ENCODE measurements at places on chromosomes 6 and 20. TPM values are rescaled to one million over a fixed set of nuclear protein-coding genes. Genes with fewer than 3 reads are reported as not detected.

DNA sequence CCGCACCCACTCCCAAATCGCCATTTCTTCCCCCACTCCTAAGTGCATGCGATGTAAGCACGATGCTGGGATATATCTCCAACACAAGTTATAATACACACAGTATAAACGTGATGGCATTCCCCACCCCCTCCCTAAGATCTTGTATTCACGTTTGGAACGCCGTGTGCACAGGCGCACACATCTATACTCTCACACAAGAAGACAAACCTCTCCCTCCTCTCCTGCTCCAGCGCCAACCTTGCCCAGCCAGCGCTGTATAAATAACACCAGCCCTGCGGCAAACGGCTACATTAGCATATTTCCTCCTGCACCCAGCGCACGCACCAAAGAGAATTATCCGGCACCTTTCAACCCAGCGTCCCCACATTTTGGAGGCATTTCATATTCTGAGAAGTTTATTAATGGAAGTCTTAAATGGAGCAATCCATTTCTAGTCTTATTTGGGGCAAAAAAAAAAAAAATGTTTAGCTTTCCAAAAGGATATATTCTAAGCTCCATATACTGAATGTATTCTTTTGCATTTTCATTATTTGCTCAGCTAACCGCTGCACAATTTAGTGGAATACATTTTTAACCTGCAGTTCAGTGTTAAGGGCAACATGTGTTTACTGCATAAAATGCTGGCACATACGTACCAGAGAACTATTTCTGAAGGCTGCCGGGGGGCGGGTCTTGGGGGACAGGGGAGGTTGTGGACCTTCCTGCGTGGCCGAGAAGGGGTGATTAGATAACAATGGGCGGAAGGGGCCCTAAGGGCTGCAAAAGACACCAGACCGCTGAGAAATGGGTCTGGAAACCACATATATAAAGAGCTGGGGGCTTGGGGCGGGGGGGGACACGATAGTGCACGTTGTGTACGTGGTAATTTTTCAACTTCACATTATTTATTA, 1.1 kb upstream of the SLC22A23 start:
- no peak for DNase-seq

Gene PRR18
- total RNA-seq, result 0.95 TPM

Gene TSBP1
- total RNA-seq, result not detected

Gene IPCEF1
- 1.4 TPM for total RNA-seq

DNA sequence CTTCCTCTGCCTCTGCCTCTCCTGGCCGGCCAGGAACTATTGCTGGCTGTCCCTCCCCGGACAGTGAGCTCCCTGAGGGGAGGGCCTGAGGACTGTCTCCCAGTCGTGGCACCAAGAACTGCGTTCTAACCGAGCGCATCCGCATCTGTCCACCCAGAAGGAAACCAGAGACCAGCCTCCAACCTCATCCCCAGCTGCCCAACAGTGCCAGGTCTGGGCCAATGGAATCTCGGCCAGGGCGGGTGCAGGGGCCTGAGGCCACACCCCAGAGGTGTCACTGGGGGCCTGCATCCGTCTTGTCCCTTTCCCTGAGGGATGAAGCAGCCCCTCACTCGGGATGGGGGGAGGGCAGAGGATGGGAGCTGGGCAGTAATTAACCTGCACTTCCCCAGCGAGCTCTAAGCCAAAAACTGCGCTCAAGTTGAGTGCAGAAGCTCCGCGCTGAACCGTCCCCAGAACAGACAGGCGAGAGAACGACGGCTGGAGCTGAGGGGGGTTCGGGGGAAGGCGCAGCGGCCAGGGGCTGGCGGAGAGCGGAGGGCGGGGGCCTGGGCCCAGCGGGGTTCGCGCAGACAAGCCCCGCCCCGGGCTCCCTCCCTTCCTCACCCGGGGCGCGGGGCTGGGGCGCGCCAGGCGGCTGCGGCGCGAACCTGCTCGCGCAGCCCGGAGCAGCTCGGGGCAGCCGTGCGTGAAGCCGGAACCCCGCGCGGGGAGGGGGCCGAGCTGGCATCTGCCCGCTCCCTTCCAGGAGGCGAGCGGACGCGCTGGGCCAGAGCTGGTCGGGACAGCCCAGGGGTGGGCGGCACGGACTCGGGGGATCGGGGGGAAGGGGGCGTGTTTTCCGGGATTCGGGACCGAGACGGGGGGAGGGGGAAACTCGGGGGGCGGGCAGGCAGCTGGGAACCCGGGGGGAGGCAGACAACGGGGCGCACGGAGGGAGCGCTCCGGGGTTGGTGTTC, 1.4 kb downstream of the TFEB start:
- peak; percentile 57 for DNase-seq

- DNase-seq, result no peak
Measured at GRCh38 chr20:10799735-10800134, 125.9 kb upstream of the JAG1 start.

DNA sequence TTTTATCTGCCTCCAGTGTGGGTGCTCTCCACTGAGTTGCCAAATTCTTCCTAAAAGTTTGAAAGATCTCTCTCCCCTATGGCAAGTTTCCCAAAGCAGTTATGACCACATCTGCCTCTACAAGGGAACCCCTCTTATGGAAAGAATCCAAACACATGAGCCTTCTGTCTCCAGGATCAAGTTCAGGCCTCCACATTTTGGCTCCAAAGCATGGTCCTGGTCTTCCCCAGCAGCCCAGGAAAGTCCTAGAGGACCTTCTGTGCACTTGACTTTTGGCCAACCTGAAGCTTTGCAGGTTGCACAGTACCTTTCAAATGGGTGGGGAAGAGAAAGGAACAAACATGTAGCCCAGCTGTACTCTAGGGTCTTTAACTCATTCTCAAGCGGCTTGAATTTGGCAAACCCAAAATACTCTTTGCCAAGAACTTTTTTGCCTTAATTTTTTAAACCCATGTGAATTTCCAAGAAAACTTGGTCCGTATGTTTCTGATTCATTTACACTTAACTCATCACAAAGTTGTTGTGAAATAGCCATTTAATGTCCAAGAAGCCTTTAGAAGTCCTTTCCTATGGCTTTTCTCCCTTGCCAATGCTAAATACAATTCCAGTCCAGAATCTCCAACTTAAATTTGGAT, 240.1 kb upstream of the TBX18 start:
- no peak for DNase-seq

Gene CDK5RAP1
- 116 TPM for total RNA-seq

DNA sequence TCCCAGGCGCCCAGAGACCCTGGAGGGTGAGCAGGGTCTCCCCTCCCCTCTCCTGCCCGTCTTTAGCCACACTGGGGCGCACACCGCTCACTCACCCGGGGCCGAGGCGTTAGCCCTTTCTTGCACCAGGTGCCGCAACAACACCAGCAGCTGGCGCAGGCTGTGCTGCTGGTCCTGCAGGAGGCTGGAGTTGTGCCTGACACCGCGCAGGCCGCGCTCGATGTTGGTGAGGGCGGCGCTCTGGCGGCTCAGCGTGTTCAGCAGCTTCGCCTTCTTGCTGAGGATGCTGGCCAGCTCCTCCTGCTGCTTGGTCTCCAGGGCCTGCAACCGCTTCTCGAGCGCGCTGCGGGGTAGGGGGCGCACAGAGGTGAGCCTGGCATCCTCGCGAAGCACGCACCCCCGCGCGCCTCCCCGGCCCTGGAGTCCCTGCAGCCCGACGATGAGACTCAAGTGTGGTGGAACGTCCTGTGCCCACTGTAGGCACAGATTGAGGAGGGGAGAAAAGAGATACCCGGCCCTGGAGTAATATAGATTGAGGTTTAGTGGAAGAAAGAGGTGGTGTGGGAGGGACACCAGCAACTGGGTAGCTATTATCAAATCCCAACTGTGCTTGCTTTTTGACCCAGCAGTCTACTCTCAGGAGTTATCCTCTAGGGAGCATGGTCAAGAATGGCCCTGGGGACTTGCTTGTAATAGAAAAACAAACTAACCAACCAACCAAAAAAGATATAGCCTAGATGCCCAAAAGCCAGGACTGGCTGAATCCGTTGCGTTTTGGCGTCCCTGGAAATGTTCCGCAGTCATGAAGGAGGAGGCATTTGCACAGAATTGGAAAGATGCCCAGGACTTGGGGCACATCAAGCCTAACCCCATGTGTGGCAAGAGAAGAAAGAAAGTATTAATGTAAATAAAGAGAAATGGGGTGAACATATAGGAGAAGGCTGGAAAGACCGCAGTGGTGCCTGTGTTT, 30.9 kb downstream of the ANGPT4 start:
- DNase-seq, result peak; percentile 38

GRCh38 chr6:108524528-108525248, 36.0 kb upstream of the FOXO3 start:
- DNase-seq, result no peak

DNA sequence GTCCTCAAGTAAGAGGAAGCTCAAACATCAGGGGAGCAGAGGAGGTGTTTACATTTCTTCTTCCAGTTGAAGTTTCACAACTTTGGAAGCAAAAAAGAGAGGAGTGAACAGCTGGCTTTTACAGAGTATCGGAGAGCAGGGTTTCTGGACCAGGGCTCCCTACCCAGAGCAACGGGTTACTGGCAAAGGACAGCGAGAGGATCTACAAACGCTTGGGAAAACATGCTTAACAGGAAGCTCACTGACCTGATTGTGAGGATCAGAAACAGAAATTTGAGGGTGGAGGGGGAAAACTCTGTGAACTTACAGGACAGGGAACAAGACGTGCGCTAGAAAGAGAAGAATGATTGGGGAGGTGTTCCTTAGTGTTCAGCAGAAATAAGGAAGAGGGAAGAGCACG, 85.7 kb upstream of the TAB2 start:
- DNase-seq, result no peak

- DNase-seq, result no peak
Measured at GRCh38 chr6:131146865-131147264, 11.6 kb downstream of the AKAP7 start.

DNA sequence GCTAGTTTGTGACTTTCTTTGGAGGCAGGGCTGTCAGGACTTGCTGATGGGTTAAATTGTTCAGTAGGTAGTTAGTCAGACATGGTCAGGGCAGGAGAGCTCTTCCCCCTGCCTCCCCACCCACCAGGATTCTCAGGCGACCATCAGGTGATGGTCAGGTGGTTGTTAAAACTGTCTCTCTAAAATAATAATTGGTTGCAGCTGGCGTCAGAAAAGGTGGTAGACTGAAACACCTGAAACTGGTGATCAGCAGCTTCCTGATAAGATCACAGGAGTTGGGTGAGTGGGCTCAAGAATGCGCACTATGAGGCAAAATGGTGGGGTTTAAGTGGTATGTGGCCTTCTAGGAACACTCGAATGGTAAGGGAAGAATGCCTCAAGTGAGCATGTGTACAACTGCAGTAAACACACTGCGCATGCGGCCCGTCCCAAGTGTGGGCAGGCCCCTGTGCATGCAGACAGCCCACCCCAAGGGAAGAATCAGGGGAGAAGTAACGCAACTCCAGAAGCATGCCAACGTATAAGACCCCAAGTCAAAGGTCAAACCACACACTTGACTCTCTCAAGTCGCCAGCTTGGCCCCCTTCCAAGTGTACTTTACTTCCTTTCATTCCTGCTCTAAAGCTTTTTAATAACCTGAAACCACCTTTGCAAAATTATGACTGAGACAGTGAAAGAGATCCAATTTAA, 7.9 kb upstream of the BLCAP start:
- peak; percentile 34 for DNase-seq

DNA sequence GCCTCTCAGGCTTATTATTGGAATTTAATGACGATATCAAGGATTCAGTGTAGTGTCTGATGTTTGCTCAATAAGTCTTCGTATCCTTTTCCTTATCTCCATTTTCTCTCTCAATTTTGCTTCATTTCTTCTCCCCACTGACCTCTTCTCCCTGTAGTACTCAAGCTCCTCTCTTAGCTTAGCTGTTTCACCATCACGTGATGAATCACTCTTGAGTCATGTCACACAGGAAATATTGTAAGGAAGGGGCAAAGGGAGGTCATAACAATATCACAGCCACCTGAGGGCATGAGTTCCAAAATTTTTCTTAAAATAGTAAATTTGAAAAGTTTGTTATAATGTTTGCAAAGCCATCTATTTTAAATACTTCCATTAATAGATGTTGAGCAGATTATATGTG, 392.2 kb upstream of the MARCKS start:
- no peak for DNase-seq

DNA sequence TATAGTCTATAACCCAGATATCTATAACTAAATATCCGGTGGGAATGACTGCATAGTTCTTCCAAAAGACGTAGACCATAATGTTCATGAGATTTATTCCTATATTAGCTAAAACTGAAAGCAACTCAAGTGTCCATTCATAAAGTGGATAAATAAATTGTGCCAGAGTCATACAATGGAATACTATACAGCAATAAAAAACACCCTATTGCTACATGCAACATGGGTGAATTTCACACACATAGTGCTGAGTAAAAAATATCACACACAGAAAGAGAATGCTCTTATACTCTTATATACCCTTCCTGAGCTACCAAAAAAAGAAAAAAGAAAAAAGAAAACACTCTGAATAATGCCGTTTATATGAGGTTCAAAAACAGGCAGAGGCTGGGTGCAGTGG, 6.9 kb downstream of the TNXB start:
- no peak for DNase-seq
